Fibroblast of the conjunctiva (primary cell): ENCODE measurements at places on chromosomes 2 and 18.
A peak's percentile ranks its signal among the peaks of the same experiment; 100 is the strongest.

- DNase-seq = no peak
Observed at GRCh38 chr2:230790981-230791380, 73.8 kb upstream of the ITM2C start.

DNA sequence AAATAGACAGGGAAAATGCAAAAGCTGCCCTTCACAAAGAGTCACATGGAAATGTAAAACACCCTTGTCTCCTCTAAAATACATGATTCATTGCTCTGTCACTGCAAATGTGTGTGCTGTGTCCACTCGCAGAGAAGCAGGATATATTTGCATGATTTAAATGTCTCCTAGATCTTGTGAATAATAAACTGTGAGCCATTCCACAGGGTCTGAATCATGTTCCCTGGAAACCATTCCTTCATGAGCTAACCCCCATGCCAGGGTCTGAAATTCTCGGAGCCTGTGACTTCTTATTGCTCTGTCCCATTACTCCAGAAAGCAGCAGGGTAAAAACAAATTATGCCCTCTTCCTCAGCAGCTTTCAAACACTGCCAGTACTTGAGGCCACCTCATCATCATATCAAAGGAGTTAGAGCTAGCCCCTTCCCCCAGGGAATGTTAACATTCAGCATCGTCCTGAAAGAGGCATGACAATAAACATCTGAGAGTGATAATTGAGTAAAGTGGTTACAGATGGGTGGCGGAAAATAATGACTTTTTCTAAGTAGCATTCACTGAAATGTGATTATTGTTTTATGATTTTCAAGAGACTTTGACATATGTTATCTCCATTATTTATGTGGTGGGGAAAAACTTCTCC lies 11.7 kb upstream of the CNGA3 start:
- peak; percentile 62 for DNase-seq

- DNase-seq = no peak
Observed at GRCh38 chr2:240524963-240525718, 32.6 kb downstream of the ANKMY1 start.

- no peak for DNase-seq
Observed at GRCh38 chr18:7303316-7304060, 72.6 kb downstream of the LRRC30 start.

DNA sequence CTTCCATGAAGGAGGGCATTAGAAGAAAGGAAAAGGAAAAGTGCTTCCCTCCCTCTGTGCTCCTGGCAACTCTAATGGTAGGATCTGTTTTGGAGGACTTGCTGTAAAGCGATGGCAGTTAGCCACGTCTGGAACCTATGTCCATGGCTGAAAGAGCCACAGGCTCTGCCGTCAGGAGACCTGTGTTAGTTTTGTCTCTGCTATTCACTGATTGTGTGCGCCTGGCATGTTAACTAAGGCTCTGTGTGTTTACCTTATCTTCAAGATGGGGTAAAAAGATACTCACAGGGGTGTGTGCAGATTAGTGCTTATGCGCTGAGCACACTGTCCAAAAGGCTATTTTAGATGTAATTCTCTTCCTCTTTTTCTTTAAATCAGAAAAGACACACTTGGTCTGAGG lies 109.8 kb upstream of the LTBP1 start:
- no peak for DNase-seq

DNA sequence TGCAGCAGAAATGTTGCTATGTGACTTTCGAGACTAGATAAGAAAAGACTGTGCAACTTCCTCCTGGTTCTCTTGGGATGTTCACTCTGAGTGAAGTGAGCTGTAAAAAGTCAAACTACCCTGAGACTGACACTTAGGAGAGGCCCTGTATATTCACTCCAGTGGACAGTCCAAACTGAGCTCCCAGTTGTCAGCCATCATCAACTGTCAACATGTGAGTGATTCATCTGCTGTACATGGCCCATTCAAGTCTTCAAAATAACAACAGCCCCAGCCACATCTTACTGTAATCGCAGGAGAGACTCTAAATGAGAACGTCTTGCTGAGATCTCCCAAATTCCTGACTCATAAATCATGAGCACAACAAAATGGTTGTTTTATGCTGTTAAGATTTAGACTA lies 8.5 kb upstream of the UNC80 start:
- DNase-seq = no peak
